NB4 (cell line): ENCODE measurements at places on chromosomes 3 and 15.

DNA sequence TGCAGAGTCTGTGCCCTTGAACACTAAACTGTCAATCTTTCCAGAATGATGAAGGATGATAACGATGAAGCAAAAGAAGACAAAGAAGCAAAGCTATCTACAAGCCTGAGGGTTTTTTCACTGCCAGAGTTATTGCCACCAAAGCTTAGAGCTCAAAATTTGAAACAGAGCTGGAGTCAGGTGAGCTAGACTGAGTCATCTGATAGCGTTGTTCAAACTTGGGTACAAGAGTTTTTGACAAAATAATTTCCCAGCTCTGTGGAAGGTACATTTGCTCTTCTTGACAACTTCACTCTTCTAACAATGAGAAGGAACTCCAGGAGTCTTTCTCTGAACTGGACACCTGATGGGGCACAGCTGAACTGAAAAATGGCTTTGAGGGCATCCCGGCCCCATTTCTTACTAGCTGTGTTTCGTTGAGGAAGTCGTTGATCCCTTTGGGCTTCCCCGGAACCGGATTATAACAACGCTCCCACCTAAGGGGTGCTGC, 715 bp downstream of the MCCC1 start:
- DNase-seq: no peak

GRCh38 chr3:64304828-64305410, 79.7 kb upstream of the PRICKLE2 start:
- DNase-seq: no peak

DNA sequence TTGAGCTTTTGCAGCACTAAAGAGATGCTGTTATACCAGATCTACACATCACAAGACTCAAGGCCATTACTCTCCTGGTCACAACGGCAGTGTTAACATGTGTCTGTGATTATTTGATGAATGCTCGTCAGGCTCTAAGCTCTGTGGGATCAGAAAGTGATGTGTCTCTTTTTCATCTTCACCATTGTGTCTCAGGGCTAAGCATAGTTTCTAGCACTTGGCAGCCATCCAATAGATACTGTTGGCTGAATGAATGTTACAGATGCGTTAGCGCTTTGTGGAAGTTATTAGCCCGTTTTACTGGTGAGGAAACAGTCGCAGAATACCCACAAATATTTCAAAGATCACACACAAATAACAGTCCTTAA, 1.2 kb upstream of the FAM81A start:
- no peak for DNase-seq

DNA sequence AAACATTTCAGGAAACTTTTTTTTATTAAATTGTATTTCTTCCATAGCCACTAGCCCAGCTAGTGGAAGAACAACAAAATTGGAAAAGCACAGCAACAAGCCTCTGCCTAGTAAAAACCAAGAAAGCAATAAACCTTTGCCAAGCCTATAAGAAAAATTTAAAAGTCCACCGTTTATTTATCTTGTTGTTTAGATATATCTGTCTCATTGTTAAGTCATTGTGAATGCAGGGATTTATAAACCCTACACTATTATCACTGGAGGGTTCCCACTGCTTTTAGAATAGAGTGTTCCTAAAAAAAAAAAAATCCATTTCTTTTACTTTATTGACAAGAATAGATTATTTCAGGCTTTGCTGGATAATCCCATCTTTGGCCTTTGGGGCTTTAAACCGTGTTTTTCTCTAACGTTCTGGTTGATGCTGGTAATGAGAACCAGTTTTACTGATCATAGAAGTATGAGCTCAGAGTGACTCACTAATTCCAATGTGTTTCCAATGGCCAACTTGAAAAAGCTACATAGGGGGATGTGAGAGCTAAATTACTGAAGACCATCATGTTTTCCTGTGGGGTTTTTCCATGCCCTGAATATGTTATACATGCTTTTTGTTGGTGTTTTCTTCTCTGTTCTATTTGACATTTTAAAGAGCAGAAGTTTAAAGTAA, 634.1 kb downstream of the RBMS3 start:
- DNase-seq: no peak

DNA sequence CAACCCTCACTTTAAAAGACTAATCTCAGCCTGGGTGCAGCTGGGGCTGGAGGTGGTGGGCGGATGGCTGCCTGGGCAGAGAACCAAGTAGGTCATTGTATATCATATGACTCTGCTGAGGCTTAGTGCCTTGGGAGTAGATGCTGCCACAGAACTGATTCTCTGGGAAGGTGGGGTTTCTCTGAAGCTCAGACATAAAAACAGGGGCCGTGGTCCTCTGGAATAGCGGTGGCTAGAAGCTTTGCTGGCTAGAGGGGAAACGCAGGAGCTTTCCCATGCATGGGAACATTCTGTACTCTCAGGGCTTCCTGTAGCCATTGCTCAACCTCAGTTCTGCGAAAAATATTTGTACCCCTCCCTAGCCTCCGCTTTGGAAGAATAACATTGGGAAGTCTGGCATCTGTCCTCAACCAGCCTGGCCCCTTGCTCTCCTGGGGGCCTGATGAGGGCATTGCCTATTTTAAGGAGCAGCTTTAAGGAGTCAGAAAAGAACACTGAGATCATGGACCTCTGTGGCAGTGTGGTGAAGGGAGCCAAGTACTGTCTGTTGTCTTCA, 14.7 kb downstream of the TIMP4 start:
- no peak for DNase-seq

- no peak for DNase-seq
These were observed 12.9 kb upstream of the TM6SF1 start for GRCh38 chr15:83094583-83094982.

- DNase-seq: peak; percentile 63
These were observed 54.8 kb downstream of the SMAD3 start for GRCh38 chr15:67120009-67120838.

DNA sequence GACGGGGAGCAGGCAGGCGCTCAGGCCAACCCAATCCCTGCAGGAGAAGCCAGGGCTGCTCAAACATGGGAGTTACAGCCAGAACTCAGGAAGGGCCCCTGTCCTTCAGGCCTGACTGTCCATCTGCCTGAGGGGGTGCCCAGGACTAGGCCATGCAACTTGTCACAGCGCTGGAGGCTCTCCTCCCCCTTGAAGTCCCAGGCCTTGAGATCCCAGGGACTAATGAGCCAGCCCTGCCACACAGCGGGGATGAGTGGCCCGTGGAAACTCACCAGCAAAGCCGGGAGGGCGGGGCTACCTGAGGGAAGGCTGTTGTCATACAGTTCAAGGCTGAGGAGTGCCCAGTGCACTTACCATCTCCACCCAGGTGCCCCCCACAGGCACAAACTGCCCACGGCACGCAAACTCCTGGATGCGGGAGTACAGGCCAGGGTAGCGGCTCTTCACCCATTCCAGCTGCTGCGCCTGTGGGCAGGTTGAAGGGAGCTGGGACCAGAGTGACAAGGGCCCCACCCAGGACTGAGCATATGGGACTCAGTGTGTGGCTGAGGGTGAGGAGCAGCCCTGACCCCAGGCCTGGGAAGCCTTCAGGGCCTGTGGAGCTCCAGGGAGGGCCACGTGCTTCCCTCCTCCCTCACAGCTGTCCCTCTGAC, 6.3 kb downstream of the MAN2C1 start:
- DNase-seq: no peak

- no peak for DNase-seq
These were observed 103.0 kb downstream of the LARS2 start for GRCh38 chr3:45491344-45491743.

GRCh38 chr3:50674349-50675178, at the start of gene DOCK3:
TSS of gene DOCK3 (plus strand) at chr3:50674927. CDS start at chr3:50675264, 337 bp downstream.
- peak; percentile 20 for DNase-seq

GRCh38 chr3:41417574-41417973, 218.3 kb downstream of the CTNNB1 start:
- no peak for DNase-seq

GRCh38 chr15:43094416-43095030, 11.3 kb downstream of the UBR1 start:
- DNase-seq: no peak

GRCh38 chr3:157527131-157527881, 24.1 kb upstream of the VEPH1 start:
- no peak for DNase-seq

DNA sequence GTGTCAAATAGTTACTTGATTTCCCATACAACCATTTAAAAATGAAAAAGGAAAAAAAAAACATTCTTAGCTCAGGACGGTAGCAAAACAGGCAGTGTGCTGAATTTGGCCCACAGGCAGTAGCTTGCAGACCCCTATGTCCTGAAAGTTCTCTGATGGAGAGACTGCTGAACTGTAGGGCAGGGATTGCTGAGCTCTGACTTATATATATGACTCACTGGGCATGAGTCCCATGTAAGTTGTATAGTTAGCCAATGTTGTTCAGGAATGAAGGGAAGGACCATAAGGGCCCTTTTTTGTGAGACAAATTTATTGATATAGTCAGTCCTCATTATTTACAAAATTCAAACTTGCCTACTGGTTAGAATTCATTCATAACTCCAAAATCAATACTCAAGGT, 36.9 kb upstream of the FRMD4B start:
- DNase-seq: no peak

DNA sequence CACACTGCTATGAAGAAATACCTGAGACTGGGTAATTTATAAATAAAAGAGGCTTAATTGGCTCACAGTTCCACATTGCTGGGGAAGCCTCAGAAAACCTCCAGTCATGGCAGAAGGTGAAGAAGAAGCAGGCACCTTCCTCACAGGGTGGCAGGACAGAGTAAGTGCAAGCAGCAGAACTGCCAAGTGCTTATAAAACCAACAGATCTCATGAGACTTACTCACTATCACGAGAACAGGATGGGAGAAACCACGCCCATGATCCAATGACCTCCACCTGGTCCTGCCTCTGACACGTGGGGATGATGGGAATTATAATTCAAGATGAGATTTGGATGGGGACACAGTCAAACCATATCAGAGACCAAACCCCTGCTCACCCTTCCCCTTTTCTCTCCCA, 75.0 kb downstream of the TRIM69 start:
- DNase-seq: no peak

GRCh38 chr3:50365080-50365841, 5.9 kb upstream of the TMEM115 start:
- no peak for DNase-seq

DNA sequence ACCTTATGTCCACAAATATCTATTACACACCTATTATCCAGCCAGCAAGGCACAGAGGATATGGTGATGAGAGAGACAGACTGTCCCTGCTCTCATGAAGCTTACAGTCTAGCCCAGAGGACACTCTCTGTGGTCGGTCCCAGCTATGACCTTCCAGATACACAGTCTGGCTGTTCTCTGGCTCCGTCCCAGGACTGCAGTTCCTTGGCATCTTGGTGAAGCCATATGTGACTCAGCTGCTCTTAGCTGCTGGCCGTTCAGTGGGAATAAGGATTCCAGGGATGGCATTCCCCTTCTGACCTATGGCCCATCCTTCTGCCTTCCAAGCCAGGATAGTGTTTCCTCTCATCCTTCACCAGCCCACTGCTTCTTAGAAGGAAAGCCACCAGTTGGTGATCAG, 30.8 kb downstream of the MEX3B start:
- DNase-seq: no peak

GRCh38 chr3:58388550-58389091, 45.0 kb downstream of the PDHB start:
- DNase-seq: no peak

DNA sequence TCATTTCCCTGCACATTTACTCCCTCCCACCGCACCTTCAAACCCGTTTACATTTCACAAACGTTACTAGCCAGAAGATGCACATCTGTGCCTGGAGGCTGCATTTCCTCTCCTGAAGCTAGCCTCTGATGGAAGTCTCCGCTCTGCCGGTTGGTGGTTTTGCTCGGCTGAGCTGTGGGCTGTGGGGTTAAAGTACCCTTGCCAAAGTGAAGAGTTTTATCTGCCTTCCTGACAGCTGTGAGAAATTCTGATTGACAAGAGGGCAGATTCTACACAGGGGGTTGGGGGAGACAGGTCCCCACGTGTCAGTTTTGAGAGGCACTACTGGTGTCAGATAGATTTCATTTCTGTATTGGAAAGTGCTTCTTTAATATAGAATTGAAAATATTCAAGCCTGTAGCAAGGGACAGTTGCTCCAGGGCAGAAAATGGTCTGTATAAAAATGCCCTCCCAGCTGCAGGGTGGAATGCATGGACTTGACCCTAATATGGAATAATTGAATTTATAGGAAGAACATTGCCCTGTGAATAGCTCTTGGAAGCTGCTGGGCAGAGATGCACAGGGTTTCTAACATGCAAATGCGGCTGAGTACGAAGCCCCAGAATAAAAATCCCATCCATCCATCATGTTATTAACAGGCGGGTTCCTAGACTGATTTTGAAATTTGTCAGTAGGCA, 201.1 kb upstream of the RGMA start:
- DNase-seq: peak; percentile 62

GRCh38 chr3:44000586-44000985, 241.1 kb upstream of the TOPAZ1 start:
- DNase-seq: no peak

DNA sequence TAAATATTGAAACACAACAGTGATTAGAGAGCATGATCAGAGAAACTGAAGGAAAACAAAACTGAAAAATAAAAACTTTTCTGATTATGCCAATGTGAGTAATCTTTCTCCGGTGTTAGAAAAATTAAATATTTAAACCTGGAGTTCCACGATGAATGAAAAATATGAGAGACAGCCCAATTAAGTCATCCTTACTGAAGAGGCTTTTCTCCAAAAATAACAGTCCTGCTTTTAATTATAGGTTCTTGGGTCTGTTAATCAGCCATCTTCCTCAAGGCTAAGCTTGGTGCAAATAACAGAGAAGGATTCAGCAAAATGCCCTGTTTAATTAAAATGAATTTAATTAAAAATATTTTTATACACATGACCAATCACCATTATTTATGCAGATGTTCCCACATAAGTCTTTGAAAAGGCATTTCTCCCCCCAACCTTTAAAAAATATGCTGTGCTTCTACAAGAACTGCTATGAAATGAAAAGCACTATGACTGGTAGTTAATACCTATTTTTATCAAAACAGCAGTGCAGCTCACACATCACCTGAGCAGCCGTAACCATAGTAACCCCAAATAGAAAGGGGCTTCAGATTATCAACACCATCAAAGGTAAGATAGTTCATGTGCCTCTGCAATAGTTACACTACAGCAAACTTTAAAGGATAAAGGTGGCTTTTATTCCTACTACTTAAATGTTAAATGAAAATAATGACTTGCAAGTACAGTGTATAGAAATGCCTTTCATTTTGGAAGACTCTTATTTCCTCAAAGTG, 175.7 kb downstream of the SLC9A9 start:
- DNase-seq: no peak

GRCh38 chr3:10286596-10287295, 6.0 kb downstream of the GHRL start:
- DNase-seq: no peak

GRCh38 chr3:143221446-143221845, 101.9 kb downstream of the CHST2 start:
- no peak for DNase-seq

GRCh38 chr3:184596886-184597575, 35.4 kb downstream of the EPHB3 start:
- no peak for DNase-seq

- no peak for DNase-seq
These were observed 19.4 kb upstream of the VEPH1 start for GRCh38 chr3:157522648-157523047.
